Activated CD4-positive, alpha-beta T cell treated with anti-CD3 and anti-CD28 coated beads for 4 hours (primary cell): ENCODE measurements at places on chromosomes 11 and 22.

DNA sequence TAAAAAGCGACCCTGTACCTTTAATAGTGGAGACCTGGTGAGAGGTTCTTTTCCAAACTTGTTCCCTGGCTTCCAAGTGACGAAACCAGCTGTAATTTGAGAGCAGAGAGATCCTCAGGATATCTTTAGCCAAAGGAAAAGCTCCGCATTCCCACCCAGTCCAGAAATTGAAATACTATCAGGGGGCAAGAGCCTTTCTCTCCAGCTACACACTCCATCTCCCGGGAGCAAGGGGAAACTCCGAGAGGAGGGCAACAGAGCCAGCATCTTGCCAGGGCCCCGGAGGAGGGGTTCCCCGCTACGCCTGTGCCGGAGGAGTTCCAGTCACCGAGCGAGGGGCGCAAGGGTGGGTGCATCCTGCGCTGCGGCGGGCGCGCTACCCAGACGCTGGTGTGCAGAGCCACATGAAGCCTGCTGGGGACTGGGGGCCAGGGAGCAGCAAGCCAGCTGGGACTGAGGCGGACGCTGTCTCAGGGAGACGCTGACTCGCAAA is at the start of gene FIBIN:
TSS of gene FIBIN (plus strand) at position 148 of the 493 bp plus-strand sequence. CDS start 415 bp downstream, outside the sequence.
- no peak for DNase-seq

DNA sequence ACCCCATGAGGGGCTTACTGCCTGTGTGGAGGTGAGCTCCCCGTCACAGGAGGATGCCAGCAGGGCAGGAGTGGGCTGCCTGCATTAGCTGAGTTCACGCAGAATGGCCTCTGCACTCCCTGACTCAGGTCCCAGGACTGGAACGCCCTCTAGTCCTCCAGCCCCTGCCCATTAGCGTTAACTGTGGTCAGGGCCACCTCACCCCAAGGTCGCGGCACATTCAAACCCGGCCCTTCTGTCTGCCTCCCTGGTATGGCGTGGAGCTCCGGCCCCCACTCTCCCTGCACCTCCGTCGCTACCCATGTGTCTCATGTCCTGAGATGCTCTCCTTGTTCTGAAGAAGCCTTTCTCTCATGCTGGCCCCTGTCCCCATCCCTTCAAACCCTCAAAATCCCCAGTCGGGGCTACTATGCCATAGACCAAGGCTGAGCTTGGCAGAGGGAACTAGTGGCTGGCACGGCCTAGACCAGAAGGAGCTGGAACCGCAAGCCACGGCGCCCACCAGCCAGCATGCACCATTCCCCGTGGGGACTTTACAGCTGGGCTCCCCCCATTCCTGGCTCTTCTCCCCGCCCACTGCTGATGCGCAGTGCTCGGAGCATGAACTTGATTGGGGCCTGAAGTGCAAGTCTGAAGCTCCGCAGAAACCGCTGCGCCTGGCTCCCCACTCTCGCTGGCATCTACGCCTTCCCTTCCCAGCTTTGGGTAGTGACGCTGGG is 79.5 kb upstream of the RTL6 start:
- no peak for DNase-seq

DNA sequence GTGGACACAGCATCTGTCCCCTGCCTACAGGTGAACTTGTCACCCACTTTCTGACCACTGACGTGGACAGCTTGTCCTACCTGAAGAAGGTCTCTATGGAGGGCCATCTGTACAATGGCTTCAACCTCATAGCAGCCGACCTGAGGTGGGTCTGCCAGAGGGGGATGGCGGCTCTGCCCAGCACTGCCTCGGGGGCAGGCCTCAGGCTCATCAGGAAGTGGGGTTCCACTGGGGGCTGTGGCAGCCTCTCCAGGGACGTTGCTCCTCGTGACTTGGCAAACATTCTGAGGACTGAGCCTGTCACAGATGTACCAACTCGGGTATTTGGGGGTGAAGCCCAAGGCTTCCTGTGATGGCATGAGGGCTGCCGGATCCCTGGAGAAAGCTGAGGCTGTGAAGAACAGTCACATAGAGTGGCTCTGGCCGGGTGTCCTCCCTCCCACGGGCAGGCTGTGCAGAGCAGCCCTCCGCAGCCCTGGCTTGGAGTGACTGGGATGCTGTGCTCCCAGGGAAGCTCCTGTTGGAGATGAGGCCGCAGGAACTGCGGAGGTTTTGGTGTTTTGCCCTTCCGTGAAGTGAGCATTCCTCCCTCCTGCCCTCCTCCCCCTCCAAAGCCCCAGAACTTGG is 26.5 kb upstream of the DGCR8 start:
- DNase-seq, result no peak

- DNase-seq, result no peak
Observed at GRCh38 chr11:13685461-13686108, 17.1 kb downstream of the FAR1 start.

GRCh38 chr11:95359756-95360155 is 128.8 kb upstream of the SESN3 start:
- DNase-seq, result no peak
